Stimulated activated CD8-positive, alpha-beta memory T cell treated with anti-CD3 and anti-CD28 coated beads, Interleukin-4, amount 100 ng/mL, for 1 hour (primary cell): ENCODE measurements at places on chromosomes 1 and 21.

DNA sequence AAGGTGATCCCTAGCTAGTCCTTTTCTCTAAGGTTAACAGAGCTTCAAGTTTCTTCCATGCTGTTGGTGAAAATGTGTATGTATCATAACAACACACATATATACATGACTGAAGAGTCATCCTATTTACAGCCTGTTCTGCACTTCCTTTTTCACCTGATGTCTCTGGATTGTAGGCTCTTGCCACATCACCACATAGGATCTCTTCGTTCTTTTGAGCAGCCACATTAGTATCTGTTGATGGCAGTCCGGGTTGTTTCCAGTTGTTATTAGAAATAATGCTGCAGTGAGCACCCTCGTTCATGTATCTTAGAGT lies 19.7 kb downstream of the MRPL37 start:
- DNase-seq: no peak

- no peak for DNase-seq
Observed at GRCh38 chr1:168554603-168555483, 11.0 kb upstream of the XCL2 start.

DNA sequence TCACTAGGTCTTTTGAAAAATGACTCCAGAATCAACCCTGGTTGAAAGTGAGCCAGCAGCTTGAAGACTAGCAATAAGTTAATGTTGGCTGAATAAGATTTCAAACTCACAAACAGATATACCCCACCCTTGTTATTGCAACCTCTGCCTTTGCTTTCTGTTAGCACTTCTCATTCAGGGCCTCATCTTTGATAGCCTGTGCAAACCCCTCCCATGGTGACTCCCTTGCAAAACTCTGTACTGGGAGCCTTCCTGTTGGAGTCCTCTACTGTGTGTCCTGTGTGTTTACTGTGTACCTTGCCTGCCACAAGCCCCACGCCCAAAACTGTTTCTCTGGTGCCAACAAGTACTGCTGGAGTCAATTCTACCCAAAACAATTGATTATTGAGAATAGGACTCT lies 50.2 kb downstream of the ZNF678 start:
- no peak for DNase-seq

DNA sequence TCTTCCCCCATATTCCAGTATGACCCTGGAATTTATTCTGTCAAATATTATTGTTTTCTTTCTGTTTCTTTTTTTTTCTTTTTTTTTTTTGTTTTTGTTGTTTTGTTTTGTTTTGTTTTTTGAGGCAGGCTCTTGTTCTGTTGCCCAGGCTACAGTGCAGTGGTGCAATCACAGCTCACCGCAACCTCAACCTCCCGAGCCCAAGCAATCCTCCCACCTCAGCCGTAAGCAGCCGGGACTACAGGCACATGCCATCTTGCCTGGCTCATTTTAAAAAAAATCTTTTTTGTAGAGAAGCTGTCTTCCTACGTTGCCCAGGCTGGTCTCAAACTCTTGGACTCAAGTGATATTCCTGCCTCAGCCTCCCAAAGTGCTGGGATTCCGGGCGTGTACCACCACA lies 237.6 kb downstream of the SMYD3 start:
- DNase-seq: no peak

- DNase-seq: no peak
Observed at GRCh38 chr1:115648717-115649691, 7.2 kb downstream of the VANGL1 start.

DNA sequence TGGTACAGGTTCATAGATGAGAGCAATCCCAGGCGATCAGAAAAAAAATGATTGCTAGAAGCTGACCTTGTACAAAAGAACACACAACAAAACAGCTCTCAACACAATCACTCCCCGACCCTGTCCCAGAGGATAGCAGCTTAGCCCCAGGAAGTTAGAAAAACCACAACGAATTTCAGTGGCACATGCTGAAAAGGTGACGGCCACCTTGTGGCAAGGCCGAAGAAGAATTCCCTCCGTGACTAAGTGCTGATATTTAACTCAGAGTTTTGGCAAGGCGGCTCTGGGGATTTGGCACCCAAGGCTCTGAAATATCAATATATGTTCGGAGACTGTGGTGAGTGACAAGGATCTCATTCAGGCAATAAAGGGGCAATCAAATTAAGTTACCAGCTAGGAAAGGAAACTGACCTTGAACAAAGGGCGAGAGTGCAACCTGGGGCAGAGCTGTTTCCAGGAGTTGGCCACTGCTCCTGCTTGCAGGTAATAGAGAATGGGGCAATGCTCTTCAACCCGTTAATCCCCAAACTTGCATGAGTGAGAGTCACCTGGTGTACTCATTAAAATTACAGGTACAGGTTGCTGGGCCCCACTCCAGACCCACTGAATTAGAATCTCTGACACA lies 96.2 kb downstream of the BEND5 start:
- DNase-seq: no peak

DNA sequence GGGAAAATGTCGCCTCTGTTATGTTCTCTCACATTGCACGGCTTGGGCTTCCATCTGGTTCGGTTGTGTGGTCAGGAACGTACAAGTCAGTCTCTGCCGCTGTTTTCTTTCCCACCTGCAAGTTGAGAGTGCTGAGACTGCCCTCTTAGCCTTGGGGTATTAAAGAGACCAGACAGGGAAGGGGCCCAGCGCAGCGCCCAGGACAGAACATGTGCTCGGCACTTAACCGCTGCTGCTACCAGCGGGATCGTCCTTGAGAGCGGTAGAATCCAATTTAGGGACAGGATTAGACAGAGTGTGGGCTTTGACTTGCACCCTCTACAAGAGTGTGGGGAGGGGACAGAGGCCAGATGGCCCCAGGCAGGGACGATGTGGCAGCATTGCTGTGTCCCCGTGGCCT lies 17.7 kb upstream of the AGPAT3 start:
- no peak for DNase-seq

- DNase-seq: no peak
Observed at GRCh38 chr1:40439247-40439646, 11.0 kb upstream of the ZFP69B start.

GRCh38 chr21:41663805-41664788 lies 102.8 kb downstream of the RIPK4 start:
- DNase-seq: no peak

- DNase-seq: no peak
Observed at GRCh38 chr21:26965040-26965906, 1.6 kb downstream of the ADAMTS5 start.

DNA sequence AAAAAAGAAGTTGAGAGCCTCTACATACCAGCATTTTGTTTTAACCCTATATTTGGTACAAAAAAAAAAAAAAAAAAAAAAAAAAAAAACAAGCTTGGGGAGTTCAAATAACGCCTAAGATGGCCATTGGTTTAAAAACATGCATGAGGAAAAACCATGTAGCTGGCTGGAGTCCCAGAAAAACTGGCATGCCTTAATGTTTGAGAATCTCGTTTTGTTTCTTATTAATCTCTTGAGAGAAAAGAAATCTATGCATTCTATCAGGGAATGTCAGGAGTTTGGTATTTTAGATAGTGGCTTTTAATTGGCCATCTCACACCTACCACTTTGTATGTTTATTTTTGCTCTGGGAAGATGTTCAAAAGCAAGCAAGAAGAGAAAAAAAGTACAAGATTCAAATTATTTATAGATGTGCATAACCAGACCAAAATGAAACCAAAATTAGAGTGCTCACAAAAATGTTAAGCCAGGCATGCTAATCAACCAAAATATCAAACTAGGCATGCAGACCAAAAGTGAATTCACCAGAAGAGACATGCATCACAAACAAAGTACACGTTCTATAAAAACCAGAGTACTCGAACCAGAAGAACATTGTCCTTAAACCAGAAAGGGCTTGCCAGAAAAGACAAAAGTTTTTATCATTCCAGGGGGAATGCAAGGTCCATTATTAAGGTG lies 156.6 kb downstream of the AK5 start:
- DNase-seq: no peak

DNA sequence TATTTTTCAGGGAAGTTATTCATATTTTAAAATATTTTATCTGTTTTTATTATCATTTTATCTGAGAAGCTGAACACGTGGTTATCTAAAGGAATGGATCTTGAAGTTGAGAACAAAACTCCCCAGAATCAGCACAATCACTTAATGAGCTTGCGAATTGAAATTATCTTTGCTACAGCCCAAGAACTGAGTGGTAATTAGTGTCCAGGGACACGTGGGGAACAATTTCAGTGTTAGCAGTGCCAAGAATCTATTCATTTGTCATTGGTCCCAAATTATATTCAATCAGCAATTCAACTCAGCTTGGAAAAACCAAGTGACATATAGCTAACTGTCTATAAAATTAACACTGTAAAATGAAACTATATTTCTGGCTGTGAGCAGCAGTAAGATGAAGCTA lies 197.6 kb upstream of the UBE2U start:
- DNase-seq: no peak

GRCh38 chr1:206000641-206001339 lies 2.4 kb downstream of the RAB7B start:
- DNase-seq: no peak

- no peak for DNase-seq
Observed at GRCh38 chr1:176745945-176746344, 283.0 kb downstream of the PAPPA2 start.
